ENCODE measurements at places on chromosomes 1 and 21. TPM values are rescaled to one million over a fixed set of nuclear protein-coding genes. Genes with fewer than 3 reads are reported as not detected.

Gene DDR2
- total RNA-seq: 0.42 TPM

Gene TAS1R1
- not detected for total RNA-seq

Gene RPL11
- total RNA-seq: 2,191 TPM

Gene LRRC71
- not detected for total RNA-seq

Gene CFHR2
- total RNA-seq: not detected

Gene JAM2
- not detected for total RNA-seq

Gene HES4
- 29.0 TPM for total RNA-seq

Gene B3GALNT2
- 4.0 TPM for total RNA-seq

Gene TDRD5
- total RNA-seq: not detected

Gene GRHL3
- total RNA-seq: not detected

Gene A3GALT2
- total RNA-seq: not detected

Gene PGLYRP3
- not detected for total RNA-seq

Gene PRRX1
- not detected for total RNA-seq

Gene CFH
- total RNA-seq: 4.6 TPM

Gene PEX19
- 32.0 TPM for total RNA-seq

Gene USP24
- 68.6 TPM for total RNA-seq

Gene VWA5B1
- 0.08 TPM for total RNA-seq

Gene SSR2
- 223 TPM for total RNA-seq

Gene AMY1B
- total RNA-seq: not detected

Gene SPATA1
- 0.11 TPM for total RNA-seq

Gene FCRL3
- total RNA-seq: 1.1 TPM

Gene TEX38
- total RNA-seq: not detected

Gene AIRE
- total RNA-seq: 0.11 TPM

Gene PER3
- total RNA-seq: 10.1 TPM

Measured in CD4-positive, alpha-beta T cell (primary cell).